GM12864 (cell line): ENCODE measurements at places on chromosomes 12 and 14.

DNA sequence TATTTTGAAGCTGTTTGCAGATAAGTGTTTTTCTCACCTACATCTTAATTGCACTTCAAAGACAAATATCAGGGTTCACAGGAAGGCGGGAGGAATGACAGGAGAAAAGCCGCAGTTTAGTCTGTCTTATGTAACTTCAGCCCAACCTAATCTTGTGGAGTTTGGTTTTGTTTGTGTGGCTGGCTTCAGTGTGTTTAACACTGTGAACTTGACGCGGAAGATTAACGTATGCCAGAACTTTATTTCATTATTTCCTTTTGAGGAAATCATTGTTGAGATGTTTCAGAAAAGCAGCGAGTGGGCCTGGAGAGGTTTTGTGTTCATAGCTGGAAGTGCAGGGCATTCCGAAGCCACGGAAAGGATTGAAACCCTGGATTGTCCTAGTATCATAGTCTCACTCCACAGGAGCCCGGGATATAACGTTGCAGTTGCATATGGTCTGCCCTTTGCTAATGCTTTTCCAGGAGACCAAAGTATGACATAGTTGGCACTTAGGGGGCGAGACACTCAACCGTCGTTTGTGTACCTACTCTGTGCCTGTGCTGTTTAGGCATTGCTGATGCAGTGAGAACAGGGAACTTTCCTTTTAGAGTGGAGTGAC, 2.0 kb downstream of the PELI2 start:
- no peak for DNase-seq

DNA sequence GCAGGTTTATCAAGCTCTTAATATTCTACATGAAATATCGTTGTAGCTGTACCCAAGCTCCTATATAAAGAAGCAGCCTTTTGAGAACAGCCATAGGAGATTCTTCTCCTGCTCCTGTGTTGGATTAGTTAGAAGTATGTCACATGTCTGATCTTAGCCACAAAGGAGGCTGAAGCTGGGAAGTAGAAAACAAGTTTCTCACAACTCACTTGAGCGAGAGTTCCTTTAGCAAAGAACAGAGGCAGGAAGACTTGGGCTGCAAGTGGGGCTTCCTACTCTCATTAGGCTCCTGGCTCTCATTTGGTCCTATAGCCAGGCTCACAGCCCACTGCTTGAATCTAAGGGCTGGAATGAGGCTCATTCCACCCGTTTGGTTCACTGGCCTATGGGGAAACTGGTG, 281.9 kb downstream of the BTG1 start:
- no peak for DNase-seq

GRCh38 chr14:59905188-59905587, 14.8 kb upstream of the LRRC9 start:
- DNase-seq = no peak

DNA sequence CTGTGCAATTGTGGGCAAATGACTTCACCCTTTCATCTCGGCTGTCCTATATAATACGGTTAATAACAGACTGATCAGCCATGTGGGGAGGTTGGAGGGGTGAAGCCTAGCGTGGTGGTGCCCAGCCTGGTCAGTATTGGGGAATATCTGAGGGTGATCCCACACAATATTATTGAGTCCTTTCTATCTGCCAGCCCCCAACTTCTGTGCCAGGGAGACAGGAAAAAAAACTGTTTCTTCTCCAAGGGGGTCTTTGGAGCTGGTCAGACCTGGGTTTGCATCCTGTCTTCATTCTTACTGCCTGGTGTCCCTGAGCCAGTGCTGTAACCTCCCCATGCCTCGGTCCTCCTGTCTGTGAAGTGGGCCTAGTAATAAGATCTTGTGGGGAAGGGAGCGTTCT, 6.5 kb downstream of the CYP46A1 start:
- DNase-seq = no peak

GRCh38 chr12:94872971-94873733, 130.3 kb downstream of the NDUFA12 start:
- DNase-seq = no peak

DNA sequence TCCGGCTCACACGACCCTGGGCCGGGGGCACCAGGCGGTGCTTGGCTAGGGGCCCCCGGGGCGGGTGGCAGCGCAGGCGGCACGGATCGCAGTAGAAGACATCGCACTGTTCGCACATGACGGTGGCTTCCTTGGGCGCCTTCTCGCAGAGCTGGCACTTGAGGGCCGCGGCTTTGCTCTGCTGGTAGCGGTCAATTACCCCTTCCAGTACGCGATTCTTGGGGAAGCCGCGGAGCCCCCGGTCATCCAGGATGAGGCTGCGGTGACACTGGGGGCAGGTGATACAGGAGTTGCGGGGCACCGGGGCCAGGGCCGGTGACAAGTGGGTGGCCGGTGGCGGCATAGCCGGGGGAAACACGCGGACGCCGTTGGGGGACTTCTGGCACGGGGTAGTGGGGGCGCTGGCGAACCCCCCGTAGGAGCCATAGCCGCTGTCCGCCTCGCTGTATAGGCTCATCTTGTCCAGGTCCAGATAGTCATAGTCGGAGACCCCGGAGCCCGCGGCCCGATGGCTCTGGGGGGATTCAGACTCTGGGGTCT, 553 bp downstream of the TRIM9 start:
- DNase-seq = no peak

- no peak for DNase-seq
These were observed 79.4 kb downstream of the C12orf75 start for GRCh38 chr12:105409801-105410471.

GRCh38 chr12:7146906-7147305, 16.7 kb downstream of the CLSTN3 start:
- DNase-seq = no peak

DNA sequence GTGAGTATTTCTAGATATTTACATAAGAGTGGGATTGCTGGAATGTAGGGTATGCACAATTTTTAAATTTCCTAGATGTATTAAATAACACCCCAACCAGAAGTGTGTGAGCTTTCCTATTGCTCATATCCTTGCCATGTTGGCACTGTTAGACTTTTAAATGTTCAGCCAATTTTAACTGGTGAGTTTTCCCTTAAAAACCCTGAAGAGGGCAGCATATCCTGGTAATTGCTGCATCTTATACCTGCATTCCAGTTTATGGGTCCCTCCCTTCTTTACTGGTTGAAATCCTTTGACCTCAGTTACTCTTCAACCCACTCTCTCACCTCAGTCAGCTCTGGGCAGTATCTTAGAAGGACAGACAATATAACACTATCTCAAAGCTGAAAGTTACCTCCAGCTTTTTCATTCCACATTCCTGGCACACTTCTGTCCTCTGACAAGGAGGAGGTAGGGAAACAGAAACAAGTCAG, 270.6 kb downstream of the PAWR start:
- no peak for DNase-seq

- DNase-seq = no peak
These were observed 309.0 kb upstream of the AMIGO2 start for GRCh38 chr12:47388712-47389111.

- DNase-seq = no peak
These were observed 13.0 kb upstream of the NFATC4 start for GRCh38 chr14:24355009-24355408.

DNA sequence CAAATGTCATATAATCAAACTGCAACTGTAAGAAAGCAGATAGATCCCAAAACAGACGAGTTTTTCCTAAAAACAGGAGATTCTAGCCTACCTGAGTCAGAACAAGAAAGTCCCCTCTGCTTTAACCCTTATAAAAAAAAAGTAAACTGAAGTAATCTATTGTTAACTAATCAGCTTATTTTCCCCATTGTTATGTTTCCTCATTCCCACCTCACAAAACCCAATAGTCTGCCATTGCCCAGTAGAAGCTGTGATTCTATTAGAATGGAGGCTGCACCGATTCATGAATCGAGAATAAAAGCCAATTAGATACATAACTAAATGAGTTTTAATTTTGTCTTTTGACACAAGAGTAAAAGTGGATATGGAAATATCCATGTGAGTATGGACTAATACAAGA, 115.4 kb downstream of the MED13L start:
- no peak for DNase-seq

DNA sequence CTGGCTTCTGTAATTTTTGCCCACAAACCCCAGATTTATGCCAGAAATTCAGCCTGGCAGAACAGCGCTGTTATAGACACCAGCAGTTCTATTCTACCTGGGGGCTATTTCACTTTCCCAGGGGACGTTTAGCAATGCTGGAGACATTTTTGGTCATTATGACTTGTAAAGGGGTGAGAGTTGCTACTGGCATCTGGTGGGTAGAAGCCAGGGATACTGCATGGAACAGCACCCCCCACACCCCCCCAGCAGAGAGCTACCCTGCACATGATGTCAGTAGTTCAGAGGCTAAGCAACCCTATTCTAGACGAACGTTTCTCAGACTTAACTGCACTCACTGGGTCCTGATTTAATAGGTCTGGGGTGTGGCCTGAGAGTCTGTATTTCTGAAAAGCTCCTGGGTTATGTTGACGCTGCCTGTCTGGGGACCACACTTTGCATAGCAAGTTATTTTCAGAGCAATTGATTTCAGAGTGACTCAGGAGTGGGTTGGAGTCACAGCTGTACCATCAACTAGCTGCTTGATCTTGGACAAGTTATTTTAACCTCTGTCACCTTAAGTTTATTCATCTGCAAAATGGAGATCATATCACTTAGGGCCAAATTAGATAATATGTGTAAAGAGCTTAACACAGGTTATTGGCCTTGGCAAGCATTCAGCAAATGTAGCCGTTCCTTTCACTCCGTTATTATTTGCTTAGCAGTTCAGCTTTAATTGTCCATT, 48.5 kb downstream of the CHST11 start:
- peak; percentile 94 for DNase-seq

DNA sequence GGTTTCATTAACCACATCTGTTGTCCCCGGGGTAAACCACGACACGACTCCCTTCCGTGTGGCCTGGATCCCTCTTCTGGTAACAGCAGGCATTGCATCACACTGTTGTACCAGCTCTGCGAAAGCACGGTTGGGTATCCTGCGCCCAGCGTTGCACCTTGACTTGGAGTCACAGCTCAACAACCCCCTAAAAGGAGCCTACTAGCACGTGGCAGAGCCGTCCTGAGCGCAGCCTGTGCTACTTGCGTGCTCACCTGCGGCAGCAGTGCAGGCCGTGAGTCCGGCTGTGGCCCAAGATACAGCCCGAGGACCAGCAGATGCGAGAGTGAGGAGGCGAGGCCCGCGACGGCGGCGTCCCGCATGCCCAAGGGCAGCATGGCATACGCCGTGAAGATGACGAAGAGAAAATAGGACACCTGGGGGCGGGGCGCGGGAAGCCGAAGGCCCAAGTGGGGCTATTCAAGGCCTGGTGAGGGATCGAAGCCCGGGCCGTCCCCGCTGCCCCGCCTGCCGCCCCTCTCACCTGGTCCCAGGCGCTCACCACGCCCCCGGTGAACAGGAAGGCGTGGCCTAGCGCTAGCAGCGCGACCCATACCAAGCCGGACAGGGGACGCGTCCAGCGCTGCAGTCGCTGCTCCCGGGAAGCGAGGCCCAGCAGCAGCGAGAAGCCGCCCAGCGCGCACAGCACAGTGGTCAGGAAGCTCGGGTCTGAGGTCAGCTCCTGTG, 2.4 kb downstream of the ADCY4 start:
- DNase-seq = peak; percentile 71

- DNase-seq = no peak
These were observed 16.4 kb downstream of the PHETA1 start for GRCh38 chr12:111352296-111352993.

GRCh38 chr12:85392508-85392907, 112.5 kb downstream of the ALX1 start:
- DNase-seq = no peak

GRCh38 chr12:93571925-93572711, at the start of gene SOCS2:
SOCS2 (plus strand) TSS chr12:93572675; CDS start chr12:93572898, 223 bp downstream.
- DNase-seq = no peak

- DNase-seq = no peak
These were observed 114.9 kb upstream of the NOS1 start for GRCh38 chr12:117476341-117476740.

- no peak for DNase-seq
These were observed 304.7 kb upstream of the TMTC1 start for GRCh38 chr12:30088259-30088995.

GRCh38 chr12:77485961-77486854, 344.5 kb upstream of the NAV3 start:
- DNase-seq = no peak

DNA sequence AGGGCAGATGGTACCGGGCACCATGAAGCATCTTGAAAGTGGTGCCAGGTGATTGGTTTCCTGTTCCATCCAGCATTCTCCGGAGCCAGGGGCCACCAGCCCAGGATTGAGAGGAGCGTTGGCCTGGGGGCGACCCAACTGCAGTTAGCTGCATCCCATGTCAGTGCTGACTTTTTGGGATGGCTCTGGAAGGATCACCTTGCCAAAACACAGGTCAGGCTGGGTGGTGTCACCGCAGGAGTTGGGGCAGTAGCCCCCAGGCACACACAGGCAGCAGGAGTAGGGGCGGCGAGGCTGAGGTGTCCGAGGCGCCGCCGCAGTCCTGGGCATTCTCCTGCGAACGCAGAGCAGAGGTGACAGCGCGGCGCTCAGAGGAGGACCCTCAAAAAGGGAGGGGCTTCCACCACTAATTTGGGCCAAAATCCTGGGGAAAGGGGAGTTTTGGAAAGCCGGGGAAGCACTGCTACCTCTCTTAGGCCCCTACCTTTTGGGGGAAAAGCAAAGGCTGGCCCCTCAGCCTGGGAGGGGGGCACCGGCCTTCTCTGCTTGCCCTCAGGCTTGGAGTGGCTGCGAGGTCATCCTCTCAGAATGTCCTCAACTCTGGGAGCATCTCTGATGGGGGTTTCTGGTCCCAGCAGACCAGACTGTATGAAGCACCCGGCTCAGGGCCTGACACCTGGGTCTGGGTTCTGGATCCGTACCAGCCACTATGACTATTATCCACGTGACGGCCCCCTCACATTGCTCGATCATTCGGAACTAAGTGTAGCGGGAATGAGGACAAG, 26.7 kb upstream of the LRTM2 start:
- no peak for DNase-seq

DNA sequence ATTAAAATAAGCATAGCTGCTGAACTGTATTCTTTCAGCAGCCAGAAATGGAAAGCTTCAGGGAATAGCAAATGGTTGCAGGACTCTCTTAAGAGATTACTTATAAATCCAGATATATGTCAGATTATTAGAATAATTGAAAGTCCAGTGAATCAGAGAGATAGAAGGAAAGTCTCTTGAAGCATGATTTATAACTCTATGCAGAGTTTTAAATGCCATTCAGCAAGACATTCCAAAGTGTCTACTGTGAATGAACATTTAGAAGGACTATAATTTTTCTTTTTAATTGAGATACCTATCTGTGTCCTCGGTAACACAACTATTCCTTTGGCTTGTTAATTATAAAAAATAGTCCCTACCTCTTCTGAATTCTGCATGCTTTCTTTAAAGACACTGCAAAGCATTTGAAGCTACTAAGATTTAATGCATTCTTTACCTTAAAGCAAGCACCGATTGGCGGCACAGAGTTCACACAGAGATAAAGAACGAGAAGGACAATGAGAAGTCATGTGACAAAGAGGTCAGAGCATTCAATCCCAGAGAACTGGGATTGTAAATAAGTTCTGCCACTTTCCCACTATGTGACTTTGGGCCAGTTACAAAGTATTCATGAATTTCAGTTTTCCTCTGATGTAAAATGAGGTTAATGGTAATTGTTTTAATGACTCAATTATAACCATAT, 371.0 kb upstream of the ATP2B1 start:
- DNase-seq = no peak
